SW480 (cell line): ENCODE measurements at places on chromosomes 5 and 9.
A peak's percentile ranks its signal among the peaks of the same experiment; 100 is the strongest.

DNA sequence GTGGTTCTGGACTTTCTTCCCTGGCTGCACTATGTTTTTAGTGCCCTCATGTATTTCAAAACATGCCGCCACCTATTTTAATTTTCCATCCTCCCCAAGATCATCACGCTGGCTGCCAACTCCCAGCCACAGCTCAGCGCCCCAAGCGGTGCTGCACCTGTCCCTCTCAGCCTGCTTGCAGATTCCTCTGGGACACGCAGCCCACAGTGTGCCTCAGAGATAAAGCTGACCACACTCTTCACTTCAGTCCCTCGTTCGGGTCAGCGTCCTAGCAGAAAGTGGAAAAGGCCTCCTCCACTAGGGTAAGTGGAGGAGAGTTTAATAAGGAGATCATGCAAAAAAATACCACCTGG is 56.2 kb upstream of the CKS2 start:
- DNase-seq: no peak

GRCh38 chr9:33458444-33458843 is 11.1 kb upstream of the AQP3 start:
- DNase-seq: peak; percentile 81

DNA sequence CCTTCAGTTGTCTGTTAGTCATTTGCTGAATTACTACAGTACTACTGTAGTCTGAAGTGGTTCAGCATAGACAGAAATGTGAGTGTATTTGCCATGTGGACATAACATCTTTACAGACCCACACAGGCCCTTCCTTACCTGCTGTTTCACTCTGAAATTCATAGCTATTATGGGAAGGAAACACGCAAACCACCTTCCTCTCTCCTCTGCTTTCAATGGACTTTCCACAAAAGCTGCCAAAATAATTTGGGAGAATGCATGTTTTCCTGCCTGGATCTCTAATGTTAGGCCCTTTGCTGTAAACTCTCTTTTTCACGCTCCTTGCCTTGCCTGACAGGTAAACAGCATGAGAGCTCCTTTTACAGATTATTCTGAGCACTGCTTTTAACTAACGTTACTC is 294.0 kb downstream of the GLIS3 start:
- no peak for DNase-seq

DNA sequence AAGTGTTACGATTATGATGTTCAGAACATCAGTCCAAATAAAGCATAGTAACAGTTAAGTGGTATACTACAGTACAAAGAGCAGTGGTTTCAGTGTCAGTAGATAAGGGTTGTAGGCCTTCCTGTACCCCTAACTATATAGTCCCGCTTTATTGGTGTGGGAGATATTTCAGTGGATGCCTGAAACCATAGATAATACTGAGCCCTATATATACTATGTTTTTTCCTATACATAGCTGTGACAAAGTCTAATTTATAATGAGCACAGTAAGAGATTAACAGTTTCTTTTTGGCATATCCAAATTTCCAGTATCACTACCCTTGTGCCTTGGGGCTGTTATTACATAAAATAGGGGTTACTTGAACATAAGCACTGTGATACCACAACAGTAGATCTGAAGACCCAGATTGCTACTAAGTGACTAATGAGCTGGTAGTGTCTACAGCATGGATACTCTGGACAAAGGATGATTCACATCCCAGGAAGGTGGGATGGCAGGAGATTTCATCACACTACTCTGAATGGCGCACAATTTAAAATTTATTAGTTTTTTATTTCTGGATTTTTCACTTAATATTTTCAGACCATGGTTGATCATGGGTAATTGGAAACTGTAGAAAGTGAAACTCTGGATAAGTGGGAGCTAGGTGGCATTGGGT is 119.3 kb downstream of the RPS23 start:
- peak; percentile 67 for DNase-seq

DNA sequence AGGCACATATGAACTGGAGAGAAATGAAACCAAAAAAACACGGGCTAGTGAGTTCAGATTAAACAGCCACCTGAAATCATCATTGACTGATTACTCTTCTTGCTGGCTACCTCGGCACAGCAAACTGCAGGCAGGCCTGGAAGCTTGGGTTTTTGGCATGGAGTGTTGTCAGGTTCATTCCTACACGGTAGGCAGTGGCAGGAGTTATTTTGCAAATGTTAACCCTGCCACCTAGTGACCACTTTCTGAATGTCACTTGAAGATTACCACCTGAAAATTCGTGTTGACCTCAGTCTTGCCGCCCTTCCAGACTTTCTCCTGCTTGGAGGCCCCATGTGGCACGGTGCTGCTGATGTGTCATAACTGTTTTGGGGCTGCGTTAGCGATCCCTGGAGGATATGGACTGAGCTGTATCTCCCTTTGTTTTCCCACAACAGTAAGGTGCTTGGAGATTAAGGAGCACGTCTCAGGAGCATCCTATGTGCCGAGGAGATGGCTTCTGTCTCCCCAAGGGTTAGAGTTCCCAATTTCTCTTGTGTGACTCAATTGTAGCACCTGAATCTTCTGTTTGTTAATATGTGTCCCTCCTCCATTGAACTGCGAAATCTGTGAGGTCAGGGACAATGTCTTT is 12.7 kb upstream of the CD180 start:
- DNase-seq: peak; percentile 83

- no peak for DNase-seq
Observed at GRCh38 chr9:80501635-80502034, 929.9 kb downstream of the TLE4 start.

DNA sequence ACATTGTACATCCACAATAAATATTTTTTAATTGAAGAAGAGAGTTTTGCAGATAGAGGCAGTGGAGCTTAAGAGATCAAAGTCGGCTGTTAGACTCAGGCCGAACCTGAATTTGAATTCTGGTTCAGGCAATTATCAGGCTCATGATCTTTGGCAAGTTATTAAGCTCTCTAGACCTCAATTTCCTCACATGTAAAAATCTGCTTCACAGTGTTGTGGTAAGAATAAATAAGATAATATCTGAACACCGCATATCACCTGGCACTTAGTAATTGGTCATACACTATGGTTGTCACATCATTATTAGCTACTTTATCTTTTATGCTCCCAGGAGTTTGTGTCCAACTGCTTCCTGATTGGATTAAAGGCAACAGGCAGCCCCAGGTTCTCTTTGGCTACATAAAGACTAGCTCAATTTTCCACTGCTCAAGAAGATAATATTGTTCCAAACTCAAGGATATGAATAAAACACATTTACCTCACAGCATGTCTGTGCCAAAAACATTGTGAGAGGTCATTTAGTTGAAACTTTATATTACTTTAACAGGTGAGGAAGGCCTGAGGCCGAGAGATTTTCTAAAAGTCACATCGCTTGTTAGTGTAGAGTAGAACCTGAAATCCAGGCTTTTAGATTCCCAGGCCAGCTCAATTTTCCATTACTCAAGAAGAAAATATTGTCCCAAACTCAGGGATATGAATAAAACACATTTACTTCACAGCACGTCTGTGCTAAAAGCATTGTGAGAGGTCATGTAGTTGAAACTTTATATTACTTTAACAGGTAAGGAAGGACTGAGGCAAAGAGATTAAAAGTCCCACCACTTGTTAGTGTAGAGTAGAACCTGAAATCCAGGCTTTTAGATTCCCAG is 289.2 kb upstream of the PTGER4 start:
- DNase-seq: no peak

DNA sequence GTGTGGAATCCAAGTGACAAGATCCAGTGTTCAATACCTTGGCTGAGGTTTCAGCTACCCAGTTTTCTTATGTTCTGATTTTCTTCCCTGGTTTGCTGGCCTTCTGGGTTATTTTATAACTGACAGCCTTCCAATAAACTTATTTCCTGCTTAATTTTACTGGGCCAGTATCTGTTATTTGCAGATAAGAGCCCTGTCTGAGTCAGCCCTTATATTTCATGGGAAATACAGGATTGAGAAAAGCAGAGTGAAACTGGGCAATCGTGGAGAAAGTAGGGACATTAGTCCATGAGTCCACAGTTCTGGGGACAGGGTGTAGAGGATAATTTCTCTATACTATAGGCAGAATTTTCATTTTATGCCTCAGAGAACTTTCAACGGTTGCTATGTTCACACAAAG is 32.3 kb downstream of the TMEM167A start:
- no peak for DNase-seq

- no peak for DNase-seq
Observed at GRCh38 chr9:211036-211435, 3.6 kb upstream of the DOCK8 start.

DNA sequence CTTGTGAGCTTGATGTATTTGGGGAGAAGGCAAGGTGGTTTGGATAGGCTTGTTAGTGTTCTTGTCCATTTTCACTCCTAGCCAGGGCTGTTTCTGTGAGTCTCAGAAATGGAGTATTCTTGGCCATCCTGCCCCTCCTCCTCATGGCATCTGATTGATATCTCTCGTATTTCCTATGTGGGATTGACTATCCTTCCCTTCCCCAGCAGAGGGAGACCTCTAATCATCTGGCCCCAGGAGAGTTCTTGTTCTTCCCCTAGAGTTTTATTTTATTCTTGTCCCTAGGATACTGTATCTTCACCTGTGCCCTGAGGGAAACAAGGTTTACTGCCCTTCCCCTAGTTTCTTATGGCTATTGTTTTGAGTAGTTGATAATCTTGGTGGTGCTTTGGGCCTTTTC is 114.4 kb downstream of the VPS13A start:
- peak; percentile 11 for DNase-seq

- no peak for DNase-seq
Observed at GRCh38 chr5:68499987-68500386, 284.4 kb downstream of the PIK3R1 start.

DNA sequence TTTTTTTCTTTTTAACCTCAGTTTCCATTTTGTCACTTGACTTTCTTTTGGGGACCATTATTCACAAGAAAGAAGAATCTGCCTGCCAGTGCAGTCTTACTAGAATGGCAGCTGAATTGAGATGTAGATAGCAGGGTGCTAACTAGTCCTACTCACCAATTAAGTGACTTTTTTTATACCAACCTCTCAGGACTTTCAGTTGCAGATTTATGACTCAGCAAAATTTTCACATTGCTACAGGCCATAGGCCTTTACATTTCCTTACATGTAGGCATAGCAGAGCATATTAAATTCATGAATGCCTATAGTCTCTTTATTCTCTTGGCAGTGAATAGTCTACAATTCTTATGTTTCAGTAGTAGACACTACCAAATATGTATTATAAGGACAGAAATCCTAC is 54.0 kb upstream of the FKTN start:
- no peak for DNase-seq

- DNase-seq: no peak
Observed at GRCh38 chr9:93139365-93140182, 5.5 kb upstream of the NINJ1 start.

DNA sequence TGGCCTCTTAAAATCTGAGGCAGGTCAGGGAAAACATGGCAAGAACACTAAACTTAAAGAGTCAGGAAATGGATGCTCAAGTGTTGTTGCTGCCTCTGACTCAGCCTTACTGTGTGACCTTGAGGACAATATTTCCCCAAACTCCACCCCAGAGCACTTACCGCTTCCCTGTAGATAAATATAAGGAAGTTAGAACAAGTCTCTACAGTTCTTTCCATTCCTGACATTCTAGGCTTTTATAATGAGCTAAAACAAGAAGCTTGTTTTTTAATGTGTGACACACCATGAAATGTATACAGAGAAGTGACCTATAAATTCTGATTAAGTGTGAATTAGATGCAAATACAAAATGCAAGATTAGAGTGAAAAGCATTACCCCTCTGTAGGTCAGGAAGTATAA is 129.3 kb downstream of the GRIA1 start:
- no peak for DNase-seq

GRCh38 chr5:92364986-92365550 is 982.0 kb upstream of the ARRDC3 start:
- DNase-seq: no peak

DNA sequence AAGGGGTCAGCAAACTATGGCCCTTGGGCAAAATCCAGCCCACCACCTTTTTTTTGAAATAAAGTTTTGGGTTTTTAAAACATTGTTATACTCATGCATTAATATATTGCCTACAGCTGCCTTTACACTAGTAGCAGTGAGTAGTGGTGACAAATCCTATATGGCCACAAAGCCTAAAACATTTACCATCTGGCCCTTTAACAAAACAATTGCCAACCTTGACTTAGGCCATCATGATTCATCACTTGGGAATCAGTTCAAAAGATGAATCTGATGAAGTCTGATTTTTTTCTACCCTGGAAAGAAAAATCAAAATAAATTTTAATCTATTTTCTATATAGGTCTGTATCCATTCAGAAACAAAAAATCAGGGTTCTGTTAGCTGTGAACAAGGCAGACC is 484.9 kb downstream of the BNC2 start:
- DNase-seq: no peak

DNA sequence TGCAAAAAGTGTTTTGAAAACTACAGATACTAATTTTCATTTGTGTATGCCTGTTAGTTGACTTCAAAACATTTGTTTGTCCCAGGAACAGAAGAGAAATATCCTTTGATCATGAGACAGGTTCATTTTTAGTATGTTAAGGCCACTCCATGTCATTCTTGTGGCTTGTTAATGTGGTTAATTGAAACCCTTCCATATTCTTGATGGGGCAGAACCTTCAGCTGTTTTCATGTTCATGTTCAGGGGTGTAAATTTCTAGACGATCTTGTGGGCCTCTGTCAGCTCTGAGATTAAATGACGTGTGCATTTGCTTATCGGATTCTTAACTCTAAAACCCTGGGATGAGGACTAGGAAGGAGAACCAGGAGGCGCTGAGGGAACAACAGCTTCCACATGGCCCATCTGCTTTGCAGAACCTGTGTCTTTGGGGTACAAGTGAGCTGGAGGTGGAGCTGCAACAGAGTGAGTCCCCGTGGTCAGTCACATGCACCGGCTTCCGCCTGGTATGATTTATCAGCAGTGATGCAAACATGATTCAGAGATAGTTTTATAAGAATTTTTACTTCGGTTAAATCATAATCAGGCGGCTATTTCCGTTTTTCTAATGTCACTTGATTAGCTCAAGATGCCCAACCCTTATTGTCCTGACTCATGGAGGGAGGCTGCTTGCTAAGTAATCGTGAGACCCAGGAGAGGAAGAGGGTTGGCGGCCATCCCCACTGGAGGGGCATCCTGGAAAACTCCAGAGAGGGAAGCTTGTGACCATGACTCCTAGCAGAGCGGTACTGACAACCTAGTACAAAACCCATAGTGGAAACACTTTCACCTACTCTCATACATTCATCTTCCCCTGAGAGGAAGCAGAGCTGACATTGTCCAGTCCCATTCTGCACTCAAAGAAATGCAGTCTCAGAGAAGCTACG is 138.4 kb downstream of the C9orf152 start:
- peak; percentile 28 for DNase-seq

- DNase-seq: no peak
Observed at GRCh38 chr5:38756068-38756467, 89.7 kb upstream of the OSMR start.

GRCh38 chr5:5699062-5699461 is 276.6 kb downstream of the ICE1 start:
- no peak for DNase-seq
